ENCODE measurements at places on chromosomes 4 and X.

DNA sequence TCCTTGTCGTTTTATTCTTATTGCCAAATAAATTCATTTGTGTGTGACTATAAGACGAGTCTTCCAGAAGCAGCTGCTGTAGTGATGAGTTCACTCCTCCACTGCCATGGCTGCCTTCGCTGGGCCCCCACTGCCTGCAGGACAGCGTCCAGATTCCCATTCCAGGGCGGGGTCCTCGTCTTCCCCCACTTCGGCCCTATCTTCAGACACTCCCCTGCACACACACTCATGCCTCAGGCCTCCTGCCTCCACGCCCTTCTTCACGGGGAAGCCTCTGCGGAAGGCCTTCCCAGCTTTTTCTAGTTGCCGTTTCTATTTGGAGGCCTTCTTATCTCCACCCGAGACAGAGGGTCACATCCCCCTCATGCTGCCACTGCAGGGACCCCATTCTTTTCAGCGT lies 80.4 kb downstream of the SHROOM2 start:
- DNase-seq = no peak

GRCh38 chrX:38117485-38117884 lies 103.2 kb downstream of the SRPX start:
- DNase-seq = no peak

GRCh38 chrX:150649096-150649870 lies 43.9 kb upstream of the MTMR1 start:
- no peak for DNase-seq

DNA sequence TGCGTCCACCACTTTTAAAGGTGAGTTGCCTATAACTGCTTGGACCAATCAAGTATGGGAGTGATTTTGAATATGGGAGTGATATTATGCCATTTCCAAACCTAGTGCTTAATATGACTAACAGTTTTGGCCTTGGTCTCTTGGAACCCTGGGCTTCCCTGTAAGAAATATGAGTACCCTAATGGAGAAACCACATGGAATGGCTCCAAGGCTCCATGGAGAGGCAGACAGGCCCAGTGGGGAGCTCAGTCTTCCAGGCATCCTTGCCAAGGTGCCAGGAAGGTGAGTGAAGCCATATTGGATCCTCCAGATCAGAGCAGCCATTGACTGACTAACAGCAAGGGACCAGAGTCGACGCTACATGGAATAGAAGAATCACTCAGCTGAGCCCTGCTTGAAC lies 53.2 kb downstream of the MAML3 start:
- no peak for DNase-seq

GRCh38 chr4:47617607-47618006 lies 132.5 kb downstream of the ATP10D start:
- DNase-seq = no peak

Data from Jurkat, Clone E6-1 (cell line).